Ascending aorta (tissue), 2 donors: ENCODE measurements at places on chromosomes 4 and X.

DNA sequence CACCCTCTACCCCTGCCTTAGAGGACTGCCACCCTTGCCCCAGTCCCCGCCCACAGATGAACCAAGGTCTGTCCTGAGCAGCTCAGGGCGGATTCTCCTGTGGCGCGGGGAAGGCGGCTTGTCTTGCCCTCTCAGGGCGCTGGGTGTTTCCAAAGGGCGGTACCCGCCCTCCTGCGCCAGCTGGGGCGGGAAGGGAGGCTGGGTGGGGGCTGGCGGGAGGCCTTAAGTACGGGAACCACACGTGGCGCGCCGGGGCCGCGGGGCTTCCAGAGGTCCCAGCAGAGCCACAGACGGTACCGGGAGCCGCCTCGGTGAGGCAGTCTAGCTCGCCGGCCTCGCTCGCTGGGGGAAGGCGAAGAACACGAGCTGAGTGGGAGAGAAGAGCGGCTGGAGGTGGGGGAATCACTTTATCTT, 361.1 kb downstream of the MID1IP1 start:
- no peak for DNase-seq

GRCh38 chr4:176969011-176969410, 176.3 kb upstream of the VEGFC start:
- DNase-seq: no peak

DNA sequence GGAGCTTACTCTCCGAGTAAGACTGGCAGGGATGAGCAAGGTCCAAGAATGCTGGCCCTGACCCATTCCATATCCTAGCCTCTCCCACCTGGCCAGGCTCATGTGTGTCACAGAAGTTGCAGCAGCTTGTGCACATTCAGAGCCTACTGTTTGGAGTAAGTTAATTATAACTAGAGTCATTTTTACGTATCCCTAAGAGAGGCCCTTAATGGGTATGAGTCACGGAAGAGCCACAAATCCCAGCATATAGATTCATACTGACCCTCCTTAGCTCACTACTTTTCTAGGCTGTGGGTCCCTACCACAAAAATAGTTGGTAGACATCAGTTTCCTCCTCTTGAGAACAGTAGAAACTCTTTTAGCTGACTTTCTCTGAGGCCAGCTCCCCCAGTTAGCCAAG, 118.3 kb upstream of the FRG1 start:
- no peak for DNase-seq

GRCh38 chr4:112119353-112119783, 25.9 kb upstream of the FAM241A start:
- no peak for DNase-seq

DNA sequence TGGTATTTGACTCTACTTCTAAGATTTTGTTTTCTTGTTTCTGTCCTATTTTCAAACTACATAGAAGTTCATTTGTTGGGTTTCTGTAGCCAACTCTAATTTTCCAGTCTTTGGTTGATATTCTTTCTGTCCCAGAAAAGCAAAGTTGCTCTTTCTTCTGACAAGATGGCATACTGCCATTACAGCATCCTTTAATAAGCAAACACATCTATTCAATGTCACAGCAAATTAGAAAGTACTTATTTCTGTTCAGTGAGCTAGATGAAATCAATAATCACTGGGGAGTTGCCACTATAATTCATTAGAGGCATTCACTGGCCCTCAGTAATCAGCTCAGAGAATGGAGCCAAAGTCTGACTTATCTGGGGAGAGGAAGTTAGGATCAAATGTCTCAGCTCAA, 1258.0 kb upstream of the IGFBP7 start:
- no peak for DNase-seq

- no peak for DNase-seq
These were observed 844.4 kb downstream of the ARAP2 start for GRCh38 chr4:35399912-35400311.

DNA sequence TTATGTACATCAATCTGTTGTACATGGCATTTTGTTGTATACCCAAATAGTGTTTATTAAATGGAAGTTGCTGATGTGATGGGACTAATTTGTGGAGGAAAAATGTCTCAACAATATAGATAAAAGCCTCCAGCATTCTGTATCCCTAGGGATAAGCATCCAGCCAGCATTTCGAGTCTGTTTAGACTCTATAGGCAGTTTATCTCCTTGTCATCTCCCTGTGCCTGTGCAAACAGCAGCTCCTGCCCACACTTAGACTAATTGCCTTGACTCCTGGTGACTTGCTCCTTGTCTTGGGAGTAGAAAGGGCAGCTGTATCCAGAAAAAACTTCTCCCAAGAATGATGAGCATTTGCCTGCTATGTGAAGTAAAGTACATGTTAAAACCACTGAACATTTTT, 83.8 kb downstream of the DOCK11 start:
- DNase-seq: no peak
